ENCODE measurements at places on chromosomes 7 and 10.

DNA sequence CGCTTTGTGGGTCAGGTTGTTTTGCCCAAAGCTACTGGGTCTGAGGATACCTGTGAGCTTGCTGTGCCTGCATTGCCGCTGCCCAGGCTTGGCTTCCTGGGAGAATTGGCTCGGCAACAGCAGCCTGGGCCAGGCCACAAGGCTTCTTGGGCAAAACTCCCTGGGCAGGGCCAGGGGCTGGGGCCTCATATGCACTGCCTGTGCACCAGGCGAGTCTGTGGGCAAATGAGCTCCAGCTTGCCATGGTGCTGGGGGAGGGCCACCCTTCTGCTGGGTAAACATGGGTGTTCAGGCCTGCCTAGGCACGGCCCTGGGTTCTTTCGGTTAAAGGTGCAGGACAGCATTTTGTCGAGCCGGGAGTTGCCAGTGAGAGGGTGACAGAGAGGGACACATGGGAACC lies 19.4 kb downstream of the ZMIZ1 start:
- DNase-seq = no peak

GRCh38 chr7:107594961-107595737 lies 15.1 kb downstream of the BCAP29 start:
- DNase-seq = no peak

DNA sequence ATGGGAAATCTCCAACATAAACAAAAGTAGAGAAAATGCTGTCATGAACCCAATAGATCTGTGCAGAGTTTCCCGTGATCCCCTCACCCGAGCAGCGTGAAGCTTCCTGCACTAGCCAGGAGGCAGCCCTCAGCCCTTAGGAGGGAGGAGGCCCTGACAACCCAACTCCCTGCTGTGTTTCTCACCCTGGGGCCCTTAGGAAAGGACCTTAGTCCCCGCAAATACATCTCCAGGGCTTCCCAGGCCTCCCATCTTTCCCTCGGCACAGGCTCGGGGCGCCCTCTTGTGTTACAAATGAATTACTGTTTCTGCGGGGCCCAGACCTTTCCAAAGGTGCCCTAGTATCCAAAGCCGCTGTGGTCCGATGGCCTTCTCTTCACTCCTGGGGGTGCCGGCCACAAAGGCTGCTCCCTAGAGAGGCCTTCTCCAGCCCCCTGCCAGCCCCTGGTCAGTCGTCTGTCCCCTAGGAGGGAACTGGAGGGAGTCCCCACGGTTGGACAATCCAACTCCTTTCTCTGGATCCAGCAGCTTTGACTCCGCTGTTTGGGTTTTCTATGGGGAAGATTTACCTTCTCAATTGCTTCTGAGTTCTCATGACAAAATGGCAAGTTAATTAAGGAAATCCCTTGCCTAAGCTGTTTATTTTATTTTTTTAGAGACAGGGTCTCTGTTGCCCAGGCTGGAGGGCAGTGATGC lies 49.9 kb upstream of the SH2B2 start:
- DNase-seq = no peak

DNA sequence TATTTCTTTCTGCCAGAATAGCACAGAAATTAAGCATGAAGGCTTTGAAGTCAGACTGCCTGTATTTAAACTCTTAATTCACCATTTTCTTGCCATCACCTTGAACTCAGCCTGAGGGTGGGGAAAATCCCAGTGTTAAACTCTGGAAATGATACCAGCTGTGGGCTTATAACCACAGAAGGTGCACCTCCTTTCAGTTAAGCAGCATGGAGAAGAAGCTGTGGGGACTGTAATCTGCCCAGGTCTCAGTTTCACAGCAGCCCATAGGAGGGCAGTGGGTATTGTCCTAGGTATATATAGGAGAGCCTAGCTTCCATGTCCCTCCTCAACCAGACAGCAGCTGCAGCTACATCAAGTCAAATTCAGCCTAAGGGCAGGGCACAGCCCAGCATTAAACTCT lies 241.6 kb downstream of the HPSE2 start:
- DNase-seq = no peak

DNA sequence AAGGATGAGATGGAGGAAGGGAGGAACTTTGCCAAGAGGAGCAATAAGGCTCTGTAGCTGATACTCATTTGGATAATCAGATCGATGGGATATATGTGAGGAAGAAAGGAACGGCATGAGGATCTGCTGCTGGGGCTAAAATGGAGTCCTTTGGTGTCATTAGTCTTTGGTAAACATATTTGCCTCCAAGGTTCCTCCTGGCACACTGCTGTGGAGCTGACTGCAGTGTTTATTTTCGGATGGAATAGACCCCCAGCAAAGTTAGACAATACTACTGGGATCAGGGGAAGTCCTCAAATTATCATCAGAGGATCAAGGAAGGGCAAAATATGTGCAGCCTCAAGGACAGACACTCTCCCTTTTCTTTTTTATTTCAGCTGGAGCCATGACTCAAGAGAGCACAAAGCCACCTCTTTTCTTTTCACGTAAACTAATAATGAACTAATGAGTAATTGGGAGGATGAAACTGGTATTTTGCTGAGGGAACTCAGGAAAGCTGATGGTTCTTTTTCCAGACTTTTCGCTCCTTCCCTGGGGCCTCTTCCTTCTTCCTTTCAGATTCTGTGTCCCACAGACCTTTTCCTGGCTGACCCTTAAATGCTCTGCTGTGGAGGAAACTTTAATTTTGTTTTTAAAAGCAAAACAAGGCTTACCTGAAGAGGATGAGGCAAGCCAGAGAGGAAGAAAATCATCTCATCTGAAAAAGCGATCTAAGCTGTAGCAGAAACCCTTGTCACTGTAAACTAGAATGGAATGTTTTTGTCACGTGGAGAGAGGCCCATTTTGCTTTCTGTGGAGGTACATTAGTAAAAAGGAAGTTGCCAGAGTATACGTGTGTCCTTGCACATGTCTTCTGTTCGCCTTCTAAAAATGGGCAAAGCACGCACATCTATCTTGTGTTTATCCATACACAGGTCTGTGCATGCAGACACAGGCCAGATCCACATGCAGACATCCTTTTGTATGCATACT lies 33.3 kb downstream of the LRMDA start:
- DNase-seq = no peak
